ENCODE measurements at places on chromosomes 12 and 14. TPM values are rescaled to one million over a fixed set of nuclear protein-coding genes. Genes with fewer than 3 reads are reported as not detected.

- no peak for DNase-seq
Observed at GRCh38 chr14:69484444-69485314, at the start of gene PLEKHD1. Gene PLEKHD1, plus strand, starts transcription at chr14:69484728. Its CDS starts 238 bp downstream, at chr14:69484966.

- DNase-seq = no peak
Observed at GRCh38 chr12:53236443-53237111, 4.6 kb upstream of the RARG start.

The OTOGL gene
- total RNA-seq = not detected

DNA sequence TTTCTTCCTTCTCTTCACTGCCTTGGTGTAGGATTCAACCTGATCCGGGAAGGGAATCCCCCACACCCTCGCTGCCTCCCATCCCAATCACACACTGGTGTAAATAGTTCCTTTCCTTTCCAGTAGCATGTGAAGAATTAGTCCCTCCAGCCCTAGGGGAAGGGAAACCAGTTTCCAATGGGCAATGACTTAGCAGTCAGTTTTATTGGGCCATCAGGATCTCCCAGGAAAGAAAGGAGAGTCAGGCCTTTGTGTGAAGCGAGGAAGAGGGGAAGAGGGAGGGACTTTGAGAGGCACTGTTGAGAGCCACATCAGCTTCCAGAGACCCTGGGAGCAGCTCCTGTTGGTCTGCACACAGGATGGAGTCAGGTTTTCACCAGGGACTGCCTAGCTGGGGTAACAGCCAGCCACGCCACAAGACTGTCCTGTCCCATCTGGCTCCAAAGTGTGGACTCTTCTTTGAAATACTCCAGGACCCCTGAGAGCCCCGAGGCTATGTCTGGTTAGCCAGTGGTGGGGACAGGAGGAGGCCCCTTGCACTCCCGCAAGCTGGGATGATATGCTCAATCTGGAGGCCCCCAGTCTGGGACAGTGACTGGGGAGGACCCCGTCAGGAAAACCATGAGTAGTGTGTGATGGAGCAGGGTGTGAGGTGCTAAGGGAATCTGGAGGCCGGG is 27.9 kb downstream of the MOAP1 start:
- DNase-seq = no peak

DNA sequence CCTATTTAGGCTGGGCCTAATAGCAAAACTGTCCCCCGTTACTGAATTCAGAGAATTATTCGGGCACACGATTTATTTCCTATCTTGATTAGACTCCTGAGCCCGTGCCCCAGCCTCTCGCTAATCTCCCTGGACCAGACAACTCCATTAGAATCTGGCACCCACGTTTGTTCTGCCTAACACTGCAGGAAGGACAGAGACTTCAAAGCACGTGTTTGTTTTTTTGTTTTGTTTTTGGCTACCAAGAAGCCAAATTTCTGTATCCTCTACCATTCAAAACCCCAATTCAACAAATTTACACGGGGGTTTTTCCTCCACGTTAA is 4.8 kb downstream of the USP44 start:
- no peak for DNase-seq

- DNase-seq = no peak
Observed at GRCh38 chr14:21093769-21094681, 4.4 kb downstream of the ZNF219 start.

DNA sequence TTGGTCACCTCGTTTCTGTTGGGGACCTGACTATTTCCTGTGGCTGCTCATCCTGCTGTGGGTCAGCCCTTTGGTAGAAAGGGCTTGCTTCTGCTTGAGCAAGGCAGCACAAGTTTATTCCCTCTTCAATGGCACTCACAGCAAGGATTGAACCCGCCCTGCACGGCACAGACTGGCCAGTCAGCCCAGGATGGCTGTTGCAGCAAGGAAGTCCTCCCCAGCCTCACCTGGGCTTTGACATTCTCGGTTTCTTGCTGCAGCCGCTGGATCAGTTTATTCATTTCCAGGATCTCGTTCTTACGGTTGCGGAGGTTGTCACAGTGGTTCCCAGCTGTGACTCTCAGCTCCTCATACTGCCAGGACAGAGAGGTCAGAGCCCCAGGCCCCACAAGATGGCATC is 9.5 kb downstream of the KRT82 start:
- no peak for DNase-seq

GRCh38 chr12:18849080-18849479 is 111.2 kb downstream of the CAPZA3 start:
- DNase-seq = no peak

GRCh38 chr12:991350-992333 is 619 bp downstream of the ERC1 start:
- peak; percentile 22 for DNase-seq

DNA sequence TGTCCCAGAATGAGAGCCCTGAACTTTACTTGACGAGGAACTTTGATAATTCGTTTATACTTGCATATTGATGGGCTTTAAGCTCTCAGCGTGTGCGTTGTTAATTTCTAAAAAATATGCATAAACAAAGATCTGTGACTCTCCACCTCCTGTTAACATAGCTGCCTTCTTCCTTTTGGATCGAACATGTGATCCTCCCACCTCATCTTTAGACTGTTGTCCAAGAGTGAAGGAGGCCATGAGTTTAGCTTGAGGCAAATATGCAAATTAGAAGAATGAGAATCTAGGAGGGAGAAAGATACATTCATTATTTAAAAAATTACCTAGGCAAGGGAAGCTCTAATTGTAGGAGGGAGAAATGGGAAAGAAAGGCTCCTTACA is 617 bp downstream of the TTC8 start:
- DNase-seq = no peak

- no peak for DNase-seq
Observed at GRCh38 chr12:132395908-132396305, 66.5 kb upstream of the GALNT9 start.

DNA sequence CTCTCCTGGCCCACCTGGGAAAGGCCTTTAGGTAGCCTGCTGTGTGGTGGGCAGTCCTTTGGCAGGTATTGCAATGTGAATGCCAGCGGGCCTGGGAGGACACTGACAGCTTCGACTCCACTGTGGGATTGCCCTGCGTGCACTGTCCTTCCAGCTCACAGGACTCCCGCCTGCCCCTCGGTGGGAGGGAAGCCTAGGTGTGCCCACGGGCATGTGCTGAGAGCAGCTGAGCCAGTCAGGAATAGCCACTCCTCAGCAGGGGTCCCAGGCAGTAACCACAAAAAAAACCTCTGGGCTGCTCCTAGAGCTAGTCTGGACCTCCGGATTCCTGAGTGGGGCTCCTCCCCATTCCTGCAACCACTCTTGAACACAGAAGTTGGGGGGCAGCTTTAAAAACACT is 278.2 kb downstream of the FOXN3 start:
- DNase-seq = no peak

GRCh38 chr14:69204753-69205152 is 13.5 kb downstream of the EXD2 start:
- no peak for DNase-seq

The RERG gene
- 34.5 TPM for total RNA-seq

GRCh38 chr12:32589165-32589865 is 89.8 kb upstream of the DNM1L start:
- DNase-seq = no peak

The MLF2 gene
- total RNA-seq = 131 TPM

The TC2N gene
- 35.2 TPM for total RNA-seq

DNA sequence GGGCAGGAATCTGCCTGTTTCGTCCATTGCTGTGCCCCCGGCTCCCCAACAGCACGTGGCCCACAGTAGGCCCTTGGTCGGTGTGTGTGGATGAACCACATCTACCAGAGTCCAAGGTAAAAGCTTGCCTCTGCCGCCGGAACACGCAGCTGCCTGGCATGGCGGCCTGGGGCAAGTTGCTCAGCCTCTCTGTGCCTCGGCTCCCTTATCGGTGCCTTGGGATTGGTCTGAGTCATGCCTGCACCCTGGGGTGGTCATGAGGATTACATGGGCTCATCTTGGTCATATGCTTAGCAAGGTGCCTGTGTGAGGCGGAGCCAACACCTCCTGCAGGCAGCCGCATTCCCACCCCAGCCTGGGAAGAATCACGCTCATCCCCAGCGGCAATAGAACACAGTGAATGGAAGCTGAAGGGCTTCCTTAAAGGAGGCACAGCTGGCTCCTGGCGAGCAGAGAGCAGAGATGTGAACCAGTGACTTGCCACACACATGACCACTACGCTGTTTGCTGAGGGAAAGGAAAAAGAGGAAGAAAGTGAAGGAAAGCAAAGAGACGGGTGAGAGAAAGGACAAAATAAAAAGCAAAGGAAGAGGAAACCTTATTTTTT is 5.5 kb upstream of the SCARB1 start:
- DNase-seq = no peak

DNA sequence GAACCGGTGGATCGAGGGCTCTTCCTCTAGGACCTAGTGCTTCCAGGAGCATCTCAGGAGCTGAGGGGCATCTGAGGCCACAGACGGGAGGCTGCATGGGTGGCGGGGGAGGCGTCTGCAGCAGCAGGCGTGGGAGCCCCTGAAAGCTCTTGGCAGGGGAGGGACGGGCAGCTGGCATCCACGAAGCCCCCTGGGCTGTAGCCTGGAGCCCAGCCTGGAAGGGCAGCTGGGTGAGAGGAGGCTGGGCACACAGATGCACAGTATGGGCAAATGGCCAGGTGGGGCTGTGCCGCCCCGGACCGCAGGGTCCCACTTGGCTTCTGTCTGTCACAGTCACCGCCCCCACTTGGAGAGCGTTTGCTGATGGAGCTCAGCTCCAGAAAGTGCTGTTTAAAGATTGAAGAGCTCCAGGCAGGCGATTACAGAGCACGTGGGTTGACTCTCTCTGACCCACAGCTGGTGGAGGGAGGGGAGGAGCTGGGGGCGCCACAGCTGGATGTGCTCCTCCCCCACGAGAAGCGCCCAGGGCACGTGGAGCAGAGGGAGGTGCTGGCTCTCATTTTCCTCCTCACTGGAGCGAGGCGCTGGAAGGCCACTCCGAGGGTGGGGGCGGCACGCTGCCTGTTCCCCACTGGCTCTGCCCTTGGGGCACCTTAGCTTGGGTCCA is 155.0 kb upstream of the C14orf180 start:
- DNase-seq = no peak

DNA sequence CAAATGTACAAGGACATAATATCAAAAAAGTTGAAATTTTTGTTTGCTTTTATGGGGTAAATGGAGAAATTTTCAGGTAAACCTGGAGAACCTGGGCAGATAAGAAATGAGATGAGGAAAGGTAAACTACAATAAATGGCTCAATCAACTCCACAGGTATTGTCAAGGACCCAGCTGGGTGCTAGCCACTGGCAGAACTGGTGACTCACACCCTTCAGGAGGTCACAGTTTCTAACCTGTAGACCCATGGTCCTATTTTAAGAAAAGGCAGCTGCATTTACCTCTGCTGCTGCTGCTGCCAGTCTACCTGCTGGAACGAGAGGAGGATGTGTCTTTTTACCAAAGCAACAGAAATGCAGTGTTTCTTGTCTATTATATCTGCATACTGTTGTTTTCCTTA is 226.6 kb downstream of the ALG10B start:
- no peak for DNase-seq

DNA sequence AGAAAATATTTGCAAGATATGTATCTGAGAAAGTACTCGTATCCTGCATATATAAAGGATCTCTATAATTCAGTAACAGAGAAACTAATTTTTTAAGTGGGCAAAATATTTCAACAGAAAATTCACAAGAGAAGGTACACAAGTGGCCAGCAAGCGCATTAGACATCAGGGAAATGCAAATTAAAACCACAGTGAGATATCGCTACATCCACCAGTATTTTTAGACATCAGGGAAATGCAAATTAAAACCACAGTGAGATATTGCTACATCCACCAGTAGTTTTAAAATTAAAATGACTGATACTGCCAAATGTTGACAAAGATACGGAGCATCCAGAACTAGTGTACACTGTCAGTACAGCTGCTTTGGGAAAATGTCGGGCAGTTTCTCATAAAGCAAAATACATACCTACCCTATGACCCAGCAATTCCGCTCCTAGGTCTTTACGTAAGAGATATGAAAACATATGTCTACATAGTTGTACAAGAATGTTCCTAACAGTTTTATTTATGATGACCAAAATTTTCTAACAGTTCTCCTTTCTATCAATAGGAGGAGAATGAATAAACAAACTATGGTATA is 2.8 kb upstream of the KCNK13 start:
- DNase-seq = no peak

GRCh38 chr12:126397071-126397581 is 1331.9 kb downstream of the AACS start:
- DNase-seq = no peak

DNA sequence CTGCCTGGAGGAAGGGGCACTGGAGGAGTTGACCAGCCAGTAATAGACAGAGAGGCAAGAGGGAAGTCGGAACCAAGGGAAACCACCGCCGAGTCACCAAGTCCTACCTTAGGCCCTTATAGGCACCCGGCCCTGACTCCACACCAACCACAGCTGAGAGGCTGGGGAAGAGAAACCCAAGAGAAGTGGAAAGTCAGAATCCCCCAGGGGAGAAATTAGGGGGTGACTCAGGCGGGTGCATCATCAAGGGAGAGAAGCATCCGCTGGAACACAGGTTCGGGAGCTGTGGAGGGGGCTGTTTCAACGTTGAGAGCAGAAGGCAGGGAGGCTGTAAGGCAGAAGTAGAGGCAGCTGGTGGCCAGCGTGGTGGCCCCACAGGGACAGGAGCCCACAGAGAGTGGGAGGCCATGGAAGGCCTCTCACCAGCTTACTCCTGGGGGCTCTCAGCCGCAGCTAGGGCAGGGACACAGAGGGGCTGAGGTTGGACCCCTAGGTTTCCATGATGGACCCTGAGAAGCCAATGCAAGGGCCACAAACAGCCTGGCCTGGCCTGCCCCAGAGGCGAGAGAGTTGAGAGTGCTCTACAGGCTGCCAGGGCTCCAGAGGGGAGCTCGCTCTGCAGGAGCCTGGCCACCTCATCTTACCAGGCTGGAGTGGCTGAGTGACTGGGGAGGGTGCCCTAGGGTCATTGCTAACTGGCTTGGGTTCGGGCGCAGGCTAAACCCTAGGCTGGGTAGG is 1.4 kb upstream of the TRMT61A start:
- DNase-seq = no peak

GRCh38 chr12:88579161-88579517 is 1.1 kb downstream of the KITLG start:
- peak; percentile 13 for DNase-seq

DNA sequence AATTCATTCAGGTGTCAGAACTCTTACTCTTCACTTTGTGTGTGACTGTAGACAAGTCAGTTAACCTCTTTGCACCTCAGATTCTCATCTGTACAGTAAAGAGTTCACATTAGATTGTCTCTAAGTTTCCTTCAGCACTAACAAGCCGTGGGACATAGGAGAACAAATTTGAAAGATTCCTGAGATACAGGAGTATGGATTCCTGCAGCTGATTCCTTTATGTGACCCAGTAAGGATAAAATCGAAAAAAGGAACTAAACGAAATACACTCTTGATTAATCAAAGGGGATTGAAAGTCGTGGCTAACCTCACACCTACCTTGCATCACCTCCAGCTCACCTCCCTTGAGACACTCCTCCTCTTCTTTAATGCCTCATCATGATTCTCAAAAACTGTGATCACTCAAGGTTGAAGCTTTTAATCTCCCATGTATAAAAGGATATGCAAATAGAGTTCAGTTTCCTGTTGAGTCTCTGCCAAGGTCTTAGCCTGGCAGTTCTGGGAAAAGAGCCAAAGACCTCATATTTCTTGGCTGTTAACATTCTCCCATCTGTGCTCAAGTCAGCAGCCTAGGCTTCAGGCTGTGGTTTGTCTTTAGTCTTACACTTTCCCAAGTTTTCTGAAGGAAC is 156.6 kb downstream of the DAD1 start:
- no peak for DNase-seq

- DNase-seq = peak; percentile 47
Observed at GRCh38 chr14:101965181-101965544, 790 bp downstream of the DYNC1H1 start.
